ENCODE measurements at places on chromosomes 5 and 9.

DNA sequence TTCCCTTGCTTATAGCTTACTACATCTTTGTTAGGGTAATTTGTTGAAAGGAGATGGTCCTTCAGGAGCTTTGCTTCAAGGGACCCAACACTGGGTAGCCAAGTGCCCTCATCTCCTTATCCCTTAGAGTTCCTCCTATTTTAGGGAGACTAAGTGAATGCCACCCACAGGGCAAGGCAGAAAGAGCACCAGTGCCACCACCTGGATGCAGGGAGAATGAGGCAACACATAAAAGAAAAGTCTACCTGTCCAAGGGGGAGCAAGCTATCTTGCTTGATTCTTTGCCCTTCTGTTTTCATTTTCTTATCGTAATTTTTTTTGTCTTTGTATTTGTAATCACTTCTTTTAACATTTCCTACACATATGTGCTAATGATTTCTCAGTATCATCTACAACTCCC lies 205.5 kb downstream of the NPR3 start:
- no peak for DNase-seq

GRCh38 chr9:87422999-87423398 lies 74.7 kb upstream of the DAPK1 start:
- DNase-seq, result no peak

- no peak for DNase-seq
Observed at GRCh38 chr9:97919217-97919813, 3.0 kb downstream of the TRMO start.

- DNase-seq, result no peak
Observed at GRCh38 chr5:37665272-37665671, 174.6 kb downstream of the GDNF start.

DNA sequence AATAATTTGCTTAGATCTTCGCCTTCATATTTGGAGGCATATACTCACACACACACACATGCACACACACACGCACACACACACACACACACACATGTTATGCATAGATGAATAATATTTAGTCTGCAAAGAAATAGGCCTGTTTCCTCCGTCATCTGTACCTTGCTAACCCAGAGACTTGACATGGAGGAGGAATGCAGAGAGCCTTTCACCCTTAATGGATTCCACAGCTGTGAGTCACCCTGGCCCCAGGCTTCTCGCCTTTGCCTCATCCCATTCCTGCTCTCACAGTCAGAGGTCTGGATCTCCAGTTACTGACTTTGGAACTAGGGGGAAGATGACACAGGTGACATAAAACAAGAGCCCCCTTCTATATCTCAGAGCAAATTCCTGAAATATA lies 29.7 kb downstream of the ZNF462 start:
- DNase-seq, result peak; percentile 52

GRCh38 chr9:120985819-120986222 lies 59.2 kb upstream of the TRAF1 start:
- peak; percentile 65 for DNase-seq

DNA sequence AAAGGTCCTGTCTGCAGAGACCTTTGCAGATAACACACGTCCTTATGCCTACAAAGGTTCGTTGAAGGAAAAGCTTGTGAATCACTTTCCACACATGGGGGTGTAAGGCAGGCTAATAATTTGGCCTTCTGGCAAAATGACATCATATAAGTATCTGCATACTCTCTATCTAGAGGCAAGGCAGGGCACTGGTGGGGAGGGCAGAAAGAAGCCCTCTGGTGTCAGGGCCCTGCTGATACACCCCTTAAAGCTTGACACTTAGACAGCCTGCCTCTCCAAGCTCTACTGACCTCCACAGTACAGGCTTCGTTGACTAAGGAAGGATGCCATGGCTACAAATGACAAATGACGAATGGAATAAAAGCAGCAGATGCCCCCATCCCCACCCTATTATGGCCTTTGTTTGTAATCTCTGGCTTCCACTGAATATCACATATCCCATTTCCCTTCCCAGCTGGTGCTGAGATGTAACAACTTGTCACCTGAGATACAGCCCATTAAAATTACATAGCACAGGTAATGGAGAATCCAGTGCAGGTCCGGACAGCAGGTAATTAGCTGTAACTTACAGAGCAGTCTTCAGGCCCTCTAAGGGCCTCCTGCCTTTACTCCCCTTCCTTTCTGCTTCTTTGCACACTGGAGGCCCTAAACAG lies 76.9 kb upstream of the IFNK start:
- no peak for DNase-seq

- DNase-seq, result no peak
Observed at GRCh38 chr5:52554293-52554692, 233.4 kb upstream of the ITGA1 start.

DNA sequence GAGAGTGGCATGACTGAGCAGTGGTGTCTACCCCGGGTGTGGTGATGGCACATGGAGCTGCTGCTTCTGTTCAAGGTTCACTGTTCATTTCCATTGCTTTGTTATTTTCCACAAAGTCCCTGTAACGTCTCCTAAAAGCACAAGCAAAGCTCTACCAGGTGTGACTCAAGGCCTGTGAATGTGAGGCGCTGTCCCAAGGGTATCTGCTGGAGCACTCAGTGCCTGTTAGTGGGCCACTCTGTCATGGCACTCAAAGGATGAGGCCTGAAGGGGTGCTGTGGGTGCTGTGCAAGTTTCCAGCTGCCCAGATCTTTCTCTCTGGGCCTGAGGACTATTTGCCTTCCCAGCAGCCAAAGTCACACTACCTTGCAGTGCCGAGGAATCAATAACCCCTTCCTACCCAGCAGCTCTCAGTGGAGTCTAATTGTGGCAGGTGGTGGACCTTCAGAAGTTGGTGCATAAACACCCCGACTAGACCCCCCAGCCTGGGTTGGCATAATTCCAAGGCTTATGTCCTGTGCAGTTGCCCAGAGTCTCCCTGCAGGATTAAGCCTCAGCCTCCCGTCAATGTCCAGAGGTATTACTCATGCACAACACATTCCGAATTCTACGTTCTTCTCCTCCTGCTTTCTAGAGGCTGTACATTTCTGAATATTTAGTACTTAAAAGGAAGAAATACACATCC lies 17.4 kb upstream of the PTCH1 start:
- DNase-seq, result no peak

DNA sequence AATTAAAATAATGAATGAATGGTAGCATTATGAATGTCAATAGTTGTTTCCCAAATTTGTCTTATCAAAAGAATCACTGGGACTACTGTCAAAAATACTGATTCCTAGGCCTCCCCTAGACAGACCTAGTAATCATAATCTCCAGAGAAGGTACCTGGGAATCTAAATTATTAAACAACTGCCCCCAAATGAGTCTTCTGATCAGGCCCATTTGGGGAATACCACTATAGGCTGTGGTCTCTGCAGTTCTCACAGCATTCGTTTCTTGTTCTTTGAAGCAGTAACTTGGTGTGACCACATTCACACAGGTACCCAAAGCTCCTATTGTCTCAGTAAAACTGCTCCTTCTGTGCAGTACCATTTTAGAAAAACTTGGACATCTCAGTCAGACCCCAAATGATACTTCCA lies 230.9 kb downstream of the PIK3R1 start:
- DNase-seq, result no peak

- DNase-seq, result peak; percentile 93
Observed at GRCh38 chr5:172453206-172453985, 929 bp downstream of the SH3PXD2B start.

GRCh38 chr5:7251132-7251531 lies 144.8 kb upstream of the ADCY2 start:
- DNase-seq, result no peak

GRCh38 chr9:69279084-69279731 lies 45.8 kb upstream of the ENTREP1 start:
- DNase-seq, result no peak

DNA sequence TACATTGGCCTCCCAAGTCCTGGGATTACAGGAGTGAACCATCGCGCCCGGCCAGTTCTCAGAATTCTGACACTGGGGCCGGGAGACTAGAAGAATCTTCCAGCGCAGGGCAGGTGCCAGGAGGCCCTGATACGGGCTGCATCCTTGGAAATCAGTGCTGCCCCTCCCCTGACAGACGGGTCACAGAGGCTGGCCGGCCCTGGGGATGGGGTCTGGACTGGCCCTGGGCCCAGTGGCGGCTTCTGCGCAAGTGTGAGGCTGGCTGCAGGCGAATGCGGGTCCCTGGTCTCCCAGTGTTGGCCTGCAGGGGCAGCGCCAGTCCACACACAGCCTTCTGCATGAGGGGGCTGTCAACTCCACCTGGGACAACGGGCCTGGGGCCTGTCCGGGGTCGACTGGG lies 831 bp upstream of the TBC1D9B start:
- DNase-seq, result peak; percentile 23

DNA sequence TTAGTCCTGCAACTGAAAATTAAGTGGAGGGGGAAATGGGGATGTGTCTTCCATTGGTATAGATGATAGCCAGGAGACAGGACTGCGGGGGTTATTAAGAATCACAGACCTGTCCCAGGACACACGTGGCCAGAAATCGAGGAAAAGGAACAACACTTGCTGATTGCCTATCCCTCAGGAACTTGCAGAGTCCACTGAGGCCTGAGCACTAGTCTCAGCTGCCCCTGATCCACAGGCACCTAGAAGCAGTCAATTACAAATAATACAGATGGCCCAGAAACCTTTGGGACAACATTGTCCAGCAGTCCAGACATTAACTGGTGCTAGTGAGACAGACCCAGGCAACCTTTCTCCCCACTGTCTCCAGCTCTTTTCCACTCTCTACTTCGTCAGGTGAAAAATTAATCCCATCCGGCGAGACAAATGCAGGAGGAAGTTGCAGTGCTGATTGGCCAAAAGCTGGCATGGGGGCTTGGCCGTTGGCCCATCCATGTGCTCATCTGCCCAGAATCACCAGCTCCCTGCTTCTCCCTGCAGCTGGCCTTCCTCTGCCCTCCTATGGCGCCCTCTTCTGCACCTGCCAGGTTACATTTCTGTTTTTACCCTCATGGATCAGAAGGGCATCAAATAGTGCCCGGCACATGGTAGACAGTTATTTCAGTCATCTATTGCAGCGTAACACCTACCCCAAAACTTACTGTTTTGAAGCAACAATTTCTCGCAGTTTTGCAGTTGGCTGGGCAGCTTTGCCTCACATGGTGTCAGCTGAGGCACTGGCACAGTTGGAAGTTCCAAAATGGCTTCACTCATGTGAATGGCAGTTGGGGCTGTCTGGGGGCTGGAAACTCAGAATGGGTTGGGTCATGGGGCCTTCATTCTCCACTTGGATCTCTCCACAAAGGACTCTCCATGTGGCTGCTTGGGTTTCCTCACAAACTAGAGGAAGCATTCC lies 3.6 kb upstream of the B4GALT1 start:
- DNase-seq, result no peak

DNA sequence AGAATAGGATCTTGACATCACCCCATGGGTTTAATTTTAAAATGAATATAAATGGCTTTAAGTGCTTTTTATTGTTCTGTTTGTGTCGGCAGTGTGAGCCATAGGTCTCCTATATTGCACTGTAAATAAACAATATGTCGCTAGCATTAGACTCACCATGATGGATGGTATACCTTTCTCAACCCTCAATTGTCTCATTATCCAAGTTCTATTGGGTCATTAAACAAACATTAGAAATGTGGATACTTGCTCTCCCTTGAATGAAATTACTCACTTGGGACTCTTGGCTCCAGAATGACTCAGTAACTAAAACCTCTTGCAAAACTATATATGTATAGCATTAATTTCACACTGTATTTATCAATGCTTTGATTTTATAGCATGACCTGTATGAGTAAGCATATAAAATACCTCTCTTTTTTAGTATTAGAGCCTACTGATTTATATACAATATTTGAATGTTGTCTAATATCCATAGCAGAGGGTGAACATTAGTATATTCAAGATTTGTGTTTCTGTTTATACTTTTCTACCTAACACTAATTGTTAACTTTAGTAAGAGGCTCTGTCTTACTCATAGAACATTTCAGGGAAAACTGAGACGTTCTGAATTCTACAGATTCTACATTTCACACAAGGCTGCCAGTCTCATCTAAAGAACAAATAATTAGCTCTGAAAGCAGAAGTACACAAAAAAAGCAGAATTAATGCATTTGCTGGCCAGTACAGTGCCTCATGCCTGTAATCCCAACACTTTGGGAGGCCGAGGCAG lies 303.8 kb upstream of the PRR16 start:
- no peak for DNase-seq

DNA sequence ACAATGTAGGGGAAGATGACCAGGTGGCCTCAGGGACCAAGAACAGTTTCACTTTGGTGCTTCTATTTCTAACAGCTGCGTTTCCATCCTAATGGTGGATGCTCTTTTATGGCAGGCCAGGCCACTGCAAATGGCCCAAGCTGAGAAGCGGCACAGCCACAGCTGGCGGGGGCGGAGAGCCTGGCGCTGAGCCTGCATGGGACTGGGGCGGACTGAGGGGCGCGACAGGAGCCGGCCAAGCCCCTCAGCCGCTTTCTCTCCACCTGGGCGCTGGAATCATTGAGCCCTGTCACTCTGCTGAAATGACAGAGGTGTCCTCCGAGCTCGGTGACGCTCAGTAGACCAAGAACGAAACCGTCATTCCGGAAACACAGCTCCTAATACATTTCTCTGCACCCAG lies 317.3 kb upstream of the PDE4D start:
- peak; percentile 19 for DNase-seq

- DNase-seq, result no peak
Observed at GRCh38 chr5:127580731-127581130, 63.3 kb downstream of the PRRC1 start.

GRCh38 chr5:131992370-131992769 lies 19.1 kb downstream of the ACSL6 start:
- DNase-seq, result no peak

DNA sequence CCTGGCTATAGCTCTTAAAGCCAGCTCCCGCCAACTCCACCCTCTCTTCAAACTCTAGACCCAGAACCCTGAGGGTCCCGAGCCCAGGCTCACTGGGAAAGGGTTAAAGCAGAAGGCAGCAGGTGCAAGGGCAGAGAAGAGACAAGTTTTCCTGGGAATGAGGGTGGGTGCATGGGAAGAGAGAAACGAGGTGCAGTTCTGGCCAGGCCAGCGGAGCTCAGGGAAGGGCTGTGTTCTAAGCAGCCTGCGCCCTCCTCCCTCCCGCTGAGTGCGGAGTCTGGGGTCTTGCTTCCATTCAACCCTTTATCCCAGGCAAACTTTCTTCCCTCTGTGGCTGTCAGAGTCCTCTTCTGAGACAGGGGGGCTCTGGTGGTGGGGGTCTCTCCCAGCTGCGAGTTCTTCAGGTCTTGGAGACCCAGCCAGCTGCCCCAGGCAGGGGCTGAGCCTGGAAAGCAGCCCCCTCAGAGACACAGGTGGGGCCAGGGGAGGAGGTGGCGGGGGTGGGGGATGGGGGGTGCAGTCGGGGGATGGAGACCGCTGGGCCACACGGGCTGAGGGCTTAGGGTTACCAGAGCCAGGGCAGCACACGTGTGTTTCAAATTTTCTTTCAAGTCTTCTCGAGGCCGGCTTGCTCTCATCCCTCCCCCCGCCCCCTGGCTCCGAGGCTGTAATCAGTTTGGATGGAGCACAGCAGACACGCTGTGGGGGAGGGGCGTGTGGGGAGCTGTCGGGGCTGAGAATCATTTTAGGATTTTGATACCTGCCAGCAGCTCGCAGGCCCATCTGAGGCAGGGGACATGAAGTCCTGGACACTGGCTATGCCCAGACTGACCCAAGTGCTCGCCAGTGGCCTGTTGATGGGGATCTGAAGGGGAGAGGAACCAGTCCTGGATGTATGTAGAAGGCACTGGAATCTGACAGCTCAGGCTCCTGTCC lies 169.6 kb upstream of the SMIM23 start:
- peak; percentile 45 for DNase-seq

Data from eye (tissue), 1 donor.